ENCODE measurements at places on chromosomes 6 and 20.

DNA sequence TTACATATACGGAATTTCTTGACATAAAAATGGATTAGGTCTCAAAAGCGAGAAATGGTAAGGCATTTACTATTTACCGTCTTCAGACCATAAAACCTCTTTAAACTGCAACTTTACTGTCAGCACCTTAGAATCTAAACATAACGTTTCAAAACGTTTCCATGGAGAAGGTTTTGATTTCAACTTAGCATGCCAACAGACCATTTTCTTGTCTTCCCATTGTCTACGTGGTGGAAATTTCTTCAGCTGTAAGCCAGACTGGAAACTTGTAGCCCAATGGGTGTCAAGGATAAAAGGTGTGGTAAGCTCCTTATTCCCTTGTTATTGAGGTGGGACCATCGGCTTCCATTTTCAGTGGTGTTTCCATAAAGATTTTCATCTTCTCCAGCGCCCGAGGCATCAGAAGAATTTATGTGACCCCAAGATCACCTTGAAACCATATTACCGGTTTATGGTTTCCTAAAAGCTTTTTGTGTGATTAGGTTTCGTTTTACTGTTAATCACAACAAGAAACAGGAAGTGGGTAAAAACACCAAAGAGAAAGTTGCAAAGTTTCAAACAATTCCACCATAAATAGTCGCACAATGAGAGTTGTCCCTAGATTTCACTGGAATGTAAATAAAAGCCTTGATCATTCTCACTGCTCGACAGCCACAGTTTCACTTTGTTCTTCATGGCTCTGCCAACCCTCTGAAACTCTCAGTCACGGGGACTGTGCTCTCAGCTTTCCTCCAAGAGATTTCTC, 63.0 kb upstream of the CD2AP start:
- peak; percentile 47 for DNase-seq

GRCh38 chr6:14381829-14382677, 264.5 kb downstream of the CD83 start:
- no peak for DNase-seq

- DNase-seq, result no peak
These were observed 21.7 kb downstream of the KCNK5 start for GRCh38 chr6:39207416-39208222.

GRCh38 chr20:25867776-25868649, 171.4 kb upstream of the ZNF337 start:
- DNase-seq, result peak; percentile 77

DNA sequence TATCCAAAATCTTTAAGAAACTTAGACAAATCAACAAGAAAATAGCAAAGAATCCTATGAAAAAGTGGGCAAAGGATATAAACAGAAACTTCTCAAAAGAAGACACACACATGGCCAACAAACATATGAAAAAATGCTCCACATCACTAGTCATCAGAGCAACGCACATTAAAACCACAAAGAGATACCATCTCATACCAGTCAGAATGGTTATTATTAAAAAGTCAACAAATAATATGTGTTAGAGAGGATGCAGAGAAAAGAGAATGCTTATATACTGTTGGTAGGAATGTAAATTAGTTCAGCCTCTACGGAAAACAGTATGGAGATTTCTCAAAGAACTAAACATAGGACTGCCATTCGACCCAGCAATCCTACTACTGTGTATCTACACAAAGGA, 212.0 kb upstream of the DTNBP1 start:
- DNase-seq, result no peak

GRCh38 chr20:53921443-53921973, 148.9 kb downstream of the BCAS1 start:
- DNase-seq, result no peak

GRCh38 chr20:23995905-23996666, 7.5 kb upstream of the GGTLC1 start:
- DNase-seq, result peak; percentile 23

DNA sequence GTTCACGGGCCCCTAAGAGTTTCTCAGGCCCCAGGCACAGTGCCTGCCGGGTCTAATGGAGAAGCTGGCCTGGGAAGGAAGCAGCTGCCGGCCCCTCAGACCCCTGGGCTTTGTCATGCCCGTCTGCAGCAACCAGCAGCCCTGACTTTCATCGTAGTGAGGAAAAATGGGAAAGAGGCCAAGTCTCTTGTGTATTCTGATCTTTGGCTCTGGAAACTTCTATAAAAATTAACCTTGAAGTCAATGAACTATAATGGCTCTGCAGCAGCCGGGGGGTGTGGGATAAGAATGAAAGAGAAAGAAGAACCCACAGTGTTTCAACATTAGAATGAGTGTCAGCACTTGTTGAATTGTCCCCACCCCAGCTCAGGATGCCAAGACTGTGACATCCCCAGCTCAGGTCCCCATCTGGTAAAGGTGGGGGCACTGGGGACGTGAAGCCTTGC, 12.9 kb downstream of the TGM2 start:
- no peak for DNase-seq

DNA sequence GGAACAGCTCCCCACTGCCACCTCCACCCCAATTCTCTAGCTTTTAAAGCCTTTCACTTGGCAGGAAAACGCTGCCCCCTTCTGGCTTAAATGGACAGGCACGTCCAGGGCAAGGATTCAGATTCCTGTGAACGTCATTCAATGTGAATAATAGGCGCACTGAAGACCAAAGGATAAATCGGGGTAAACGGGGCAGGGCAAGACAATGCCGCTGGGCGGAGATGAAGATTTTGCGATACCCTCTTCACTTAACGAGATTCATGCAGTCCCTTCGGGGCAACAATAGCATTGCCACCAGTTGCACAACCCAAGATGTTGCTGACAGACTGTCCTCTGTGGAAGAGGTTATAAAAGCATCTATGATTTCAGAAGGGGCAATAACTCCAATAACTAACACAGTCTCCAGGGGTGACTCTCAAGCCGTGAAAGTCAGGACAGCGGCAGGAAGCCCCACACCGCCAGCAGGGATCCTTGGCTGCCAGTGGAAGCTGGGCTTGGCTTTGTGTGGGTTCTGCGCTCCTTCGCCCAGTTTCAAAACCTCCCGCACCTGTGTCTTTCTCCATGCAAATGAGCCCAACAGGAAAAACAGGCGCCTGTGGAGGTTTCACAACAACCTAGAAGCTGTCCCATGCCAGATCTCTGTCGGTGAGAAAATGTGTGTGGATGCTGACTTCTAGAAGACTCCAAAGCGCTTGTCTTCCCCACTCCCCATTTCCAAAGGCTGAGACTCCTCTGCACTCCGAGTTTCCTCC, 291.8 kb downstream of the BMP7 start:
- no peak for DNase-seq

DNA sequence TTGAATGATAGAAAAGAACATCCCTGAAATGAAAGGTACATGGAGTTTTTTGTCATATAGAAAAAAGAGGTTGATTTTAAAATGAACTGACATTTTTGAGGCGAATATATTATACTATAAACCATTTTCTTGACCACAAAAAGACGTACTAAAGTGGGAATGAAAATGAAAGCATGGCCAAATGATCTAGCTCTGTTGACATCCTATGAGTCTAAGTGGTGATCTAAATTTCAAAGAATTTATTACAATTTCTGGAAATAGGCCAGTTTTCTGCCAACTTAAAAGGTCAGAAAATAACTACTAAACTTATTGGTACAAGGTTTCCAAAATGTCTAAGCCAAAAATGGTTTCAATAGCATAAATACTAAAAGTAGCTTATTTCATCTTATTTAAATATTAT, 536.8 kb downstream of the EYS start:
- no peak for DNase-seq

DNA sequence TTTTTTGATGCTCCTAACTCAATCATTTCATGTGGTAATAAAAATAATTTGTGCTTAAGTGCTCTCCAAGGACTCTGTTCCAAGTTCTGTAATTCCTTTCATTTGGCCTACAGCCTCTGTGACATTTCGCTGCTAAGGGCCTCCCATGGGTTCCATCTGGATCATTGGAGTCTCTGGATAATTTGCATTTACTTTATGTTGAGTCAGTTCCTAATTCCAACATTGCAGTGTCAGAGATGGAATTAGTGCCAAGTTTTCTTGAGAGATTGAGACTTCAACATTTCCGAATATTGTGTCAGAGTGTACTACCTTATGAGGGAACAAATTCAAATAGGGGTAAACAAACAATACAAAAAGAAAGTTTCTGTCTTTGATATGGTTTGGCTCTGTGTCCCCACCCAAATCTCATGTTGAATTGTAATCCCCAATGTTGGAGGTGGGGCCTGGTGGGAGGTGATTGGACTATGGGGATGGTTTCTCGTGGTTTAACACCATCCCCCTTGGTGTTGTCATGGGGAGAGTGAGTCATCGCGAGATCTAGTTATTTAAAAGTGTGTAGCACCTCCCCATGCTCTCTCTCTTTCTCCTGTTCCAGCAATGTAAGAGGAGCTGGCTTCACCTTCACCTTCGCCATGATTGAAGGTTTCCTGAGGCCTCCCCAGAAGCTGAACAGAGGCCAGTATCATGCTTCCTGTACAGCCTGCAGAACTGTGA, 244.1 kb upstream of the TBX18 start:
- DNase-seq, result no peak

- DNase-seq, result no peak
These were observed 66.3 kb upstream of the KCNK16 start for GRCh38 chr6:39388606-39389483.

DNA sequence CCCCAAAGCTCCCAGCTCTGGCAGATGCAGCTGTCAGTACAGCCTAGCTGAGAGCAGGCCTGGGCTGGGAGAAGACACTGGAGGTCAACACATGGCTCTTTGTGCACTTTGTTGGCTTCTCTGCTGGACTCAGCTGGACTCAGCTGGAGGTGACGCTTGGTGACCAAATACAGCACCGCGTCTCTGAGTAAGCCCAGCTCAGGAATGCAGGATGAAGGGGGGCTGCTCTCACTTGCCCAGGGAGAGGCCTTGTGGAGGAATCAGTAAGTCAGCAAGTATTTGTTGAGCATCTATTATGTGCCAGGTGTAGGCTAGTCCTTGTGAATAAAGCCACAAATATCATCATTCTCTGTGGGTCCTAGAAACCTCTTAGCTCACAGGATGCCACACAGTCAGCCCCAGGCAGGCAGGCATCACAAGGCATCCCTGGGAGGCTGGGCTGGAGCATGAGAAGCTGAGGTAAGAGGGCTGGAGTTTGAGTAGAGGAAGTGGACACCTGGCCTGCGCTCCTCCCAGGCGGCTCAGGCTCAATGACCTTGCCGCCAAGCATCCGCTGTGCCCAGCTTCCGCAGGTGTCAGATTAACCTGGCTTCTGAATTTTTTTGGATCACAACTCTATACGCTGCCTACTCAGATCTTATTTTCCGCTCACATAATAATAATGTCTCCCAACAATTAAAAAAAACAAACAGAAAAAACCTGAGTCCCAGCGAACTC, 95.4 kb downstream of the TMEM170B start:
- DNase-seq, result no peak
